Stimulated activated CD4-positive, alpha-beta T cell treated with anti-CD3 and anti-CD28 coated beads, Interleukin-12 subunit alpha, Interleukin-12 subunit beta, amount 100 ng/mL, for 4 hours (primary cell): ENCODE measurements at places on chromosomes 3 and 15.
A peak's percentile ranks its signal among the peaks of the same experiment; 100 is the strongest.

DNA sequence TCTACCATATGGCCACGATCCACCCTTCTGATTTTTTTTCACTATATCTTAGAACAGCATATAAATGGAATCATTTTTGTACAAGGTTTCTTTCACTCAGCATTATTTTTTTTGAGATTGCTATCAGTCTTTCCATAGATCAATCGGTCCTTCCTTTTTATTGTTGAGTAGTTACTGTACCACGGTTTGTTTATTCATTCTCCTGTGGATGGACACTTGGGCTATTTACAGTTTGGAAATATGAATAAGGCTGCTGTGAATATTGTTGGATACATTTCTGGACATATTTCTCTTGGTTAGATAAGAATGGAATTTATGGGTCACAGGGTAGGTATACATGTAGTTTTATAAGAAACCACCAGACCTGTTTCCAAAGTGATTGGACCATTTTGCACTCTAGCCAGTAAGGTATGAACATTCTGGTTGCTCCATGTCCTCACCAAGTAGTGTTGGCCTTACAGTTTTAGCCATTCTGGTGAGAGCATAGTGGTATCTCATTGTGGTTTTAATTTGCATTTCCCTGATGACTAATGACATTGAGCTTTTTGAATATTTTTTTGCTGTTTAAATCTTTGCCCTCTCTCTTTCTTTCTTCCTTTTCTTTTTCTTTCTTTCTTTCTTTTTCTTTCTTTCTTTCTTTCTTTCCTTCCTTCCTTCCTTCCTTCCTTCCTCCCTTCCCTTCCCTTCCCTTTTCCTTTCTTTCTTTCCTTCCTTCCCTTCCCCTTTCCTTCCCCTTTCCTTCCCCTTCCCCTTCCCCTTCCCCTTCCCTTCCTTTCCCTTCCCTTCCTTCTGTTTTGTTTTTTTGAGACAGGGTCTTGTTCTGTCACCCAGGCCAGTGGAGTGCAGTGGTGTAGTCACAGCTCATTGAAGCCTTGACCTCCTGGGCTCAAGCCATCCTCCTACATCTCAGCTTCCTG is 49.2 kb downstream of the LRRK1 start:
- no peak for DNase-seq

- DNase-seq = no peak
These were observed 378.6 kb downstream of the VPS13C start for GRCh38 chr15:61681676-61682075.

DNA sequence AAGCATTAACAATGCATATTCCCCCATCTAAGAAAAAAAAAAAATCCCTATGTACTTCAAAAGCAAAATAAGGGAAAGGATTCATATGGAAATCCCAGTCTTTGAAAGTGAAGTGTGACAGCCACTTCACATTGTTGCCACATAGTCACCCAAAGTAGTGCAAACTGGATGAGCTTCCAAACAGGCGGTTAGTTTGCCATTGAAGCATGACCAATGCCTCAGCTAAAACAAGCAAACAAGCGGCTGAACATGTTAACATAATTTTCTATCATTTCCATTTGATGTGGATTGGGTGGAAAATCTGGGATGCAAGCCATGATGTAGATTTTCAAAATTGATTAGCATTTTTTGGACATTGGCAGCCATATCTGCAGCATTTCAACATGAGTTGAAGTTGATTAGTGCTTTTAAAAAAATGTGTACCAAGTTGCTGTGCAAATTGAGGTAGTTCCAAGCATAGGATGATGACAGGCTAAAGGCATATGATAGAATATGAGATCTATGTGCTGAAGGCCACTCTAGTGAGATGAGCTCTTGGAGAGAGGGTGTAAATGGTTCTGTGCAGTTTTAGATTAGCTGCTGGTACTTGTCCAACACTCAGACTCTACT is 405.2 kb downstream of the NR2F2 start:
- DNase-seq = no peak

- DNase-seq = no peak
These were observed 57.6 kb upstream of the CMSS1 start for GRCh38 chr3:99760031-99760430.

- no peak for DNase-seq
These were observed 6.2 kb downstream of the TMEM39A start for GRCh38 chr3:119457246-119457645.

- DNase-seq = no peak
These were observed 86.5 kb upstream of the FAM98B start for GRCh38 chr15:38367476-38367875.

GRCh38 chr3:15768421-15769255 is 29.1 kb downstream of the ANKRD28 start:
- DNase-seq = no peak

GRCh38 chr3:60514866-60515265 is 736.4 kb downstream of the FHIT start:
- no peak for DNase-seq

- no peak for DNase-seq
These were observed 473.3 kb downstream of the CADM2 start for GRCh38 chr3:85432081-85432480.

DNA sequence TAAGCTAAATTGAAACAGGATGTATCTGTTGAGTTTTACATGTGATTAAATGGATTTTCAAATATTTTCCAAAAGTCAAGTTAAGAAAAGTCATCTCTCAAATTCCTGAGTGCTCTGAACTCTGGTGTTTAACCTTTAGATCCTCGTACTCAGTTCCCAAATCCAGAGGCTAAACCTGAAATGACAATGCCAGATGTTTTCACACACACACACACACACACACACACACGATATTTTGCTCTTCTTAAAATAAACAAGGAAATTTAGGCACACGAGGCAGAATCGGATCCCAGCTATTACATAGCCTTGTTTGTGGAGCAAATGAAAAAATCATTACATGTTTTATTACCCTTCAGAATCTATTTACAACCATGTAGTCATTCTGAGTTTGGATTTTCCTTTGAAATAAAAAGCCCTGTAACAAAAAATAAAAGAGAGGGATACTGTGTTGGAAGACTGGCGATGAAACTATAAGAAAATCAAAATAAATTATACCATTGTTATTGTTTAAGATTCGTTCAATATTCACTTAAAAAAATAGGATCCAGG is 20.6 kb upstream of the UBE2E1 start:
- no peak for DNase-seq

DNA sequence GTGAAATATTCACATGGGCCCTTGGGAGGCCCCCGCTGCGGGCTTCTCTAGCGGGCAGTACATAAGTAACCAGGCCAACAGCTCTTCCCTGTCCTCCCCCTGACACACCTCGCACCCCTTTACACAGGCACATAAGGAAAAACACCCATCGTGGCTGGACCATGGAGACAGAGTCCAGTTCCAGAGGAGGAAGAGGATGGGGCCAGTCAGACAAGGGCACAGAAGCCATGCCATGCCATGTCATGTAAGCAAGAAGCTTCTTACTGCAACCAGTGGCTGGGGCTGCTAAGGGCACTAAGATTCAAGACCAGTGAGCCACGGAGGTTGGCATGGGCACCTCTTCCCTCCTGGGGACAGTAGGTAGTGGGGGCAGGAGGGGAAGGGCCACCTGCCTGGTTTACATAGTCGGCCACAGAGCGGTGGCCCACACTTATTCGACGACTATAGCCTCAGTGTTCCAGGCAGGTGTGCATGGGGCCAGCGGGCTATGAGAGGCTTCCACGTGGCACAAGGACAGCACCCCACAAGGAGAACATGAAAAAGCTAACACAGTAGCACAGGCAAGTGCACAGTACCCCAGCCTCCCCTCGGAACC is 5.7 kb upstream of the CYP11A1 start:
- DNase-seq = no peak

GRCh38 chr15:92033314-92033713 is 179.8 kb downstream of the SLCO3A1 start:
- DNase-seq = no peak

DNA sequence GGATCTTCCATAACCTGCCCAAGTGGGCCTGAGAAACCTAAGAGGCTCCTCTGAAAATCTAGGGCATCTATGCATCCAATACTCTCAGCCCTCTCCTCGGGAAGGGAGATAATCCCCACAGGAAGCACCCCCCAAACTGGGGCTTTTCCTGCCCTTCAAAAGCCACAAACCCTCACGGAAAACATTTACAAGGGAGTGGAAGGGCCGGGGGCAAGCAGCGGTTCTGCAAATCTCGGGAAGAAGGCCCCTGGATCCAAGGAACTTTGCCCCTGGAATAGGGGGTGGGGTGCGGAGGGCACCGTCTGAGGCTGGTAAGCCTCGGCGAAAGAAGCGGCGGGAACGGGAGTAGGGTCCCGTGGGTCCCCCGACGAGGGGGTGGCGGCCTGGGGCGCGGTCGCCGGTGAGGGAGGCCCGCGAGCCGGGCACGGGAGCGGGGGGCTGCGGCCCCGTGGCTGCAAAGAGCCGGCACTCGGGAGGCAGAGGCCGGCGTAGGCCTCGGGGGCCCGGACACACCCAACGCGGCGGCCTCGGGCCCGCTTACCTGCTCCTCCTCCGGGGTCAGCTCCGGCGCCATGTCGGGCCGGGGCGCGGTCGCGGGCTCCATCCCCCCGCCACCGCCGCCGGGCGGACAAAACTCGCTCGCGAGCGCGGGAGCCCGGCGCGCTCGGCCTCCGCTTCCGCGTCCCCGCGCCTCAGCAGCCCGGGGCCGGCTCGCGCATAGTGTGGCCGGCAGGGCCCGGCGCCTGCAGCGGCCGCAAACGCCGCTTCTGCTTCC is 755 bp downstream of the PTPN9 start:
- peak; percentile 19 for DNase-seq

GRCh38 chr3:37527361-37527760 is 334.3 kb upstream of the CTDSPL start:
- no peak for DNase-seq

- no peak for DNase-seq
These were observed 33.3 kb upstream of the MEIS2 start for GRCh38 chr15:37133602-37134001.

DNA sequence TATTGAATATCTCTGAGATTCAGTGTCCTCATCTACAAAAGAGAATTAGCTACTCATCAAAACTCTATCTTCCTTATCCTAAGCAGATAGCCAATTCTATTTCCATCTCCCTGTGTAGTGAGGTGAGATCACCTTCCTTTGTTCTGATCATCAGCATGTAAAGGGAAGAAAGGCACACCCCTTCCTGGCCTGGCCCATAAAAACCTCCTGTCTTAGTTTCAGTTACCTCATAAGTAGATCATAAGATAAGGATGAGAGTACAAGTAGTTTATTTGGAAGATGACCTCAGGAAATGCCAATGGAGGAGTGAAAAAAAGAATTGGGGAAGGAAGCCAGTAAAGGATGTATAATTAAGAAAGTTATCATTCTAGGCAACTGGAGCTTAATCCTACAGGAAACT is 114.5 kb upstream of the GADL1 start:
- DNase-seq = no peak

DNA sequence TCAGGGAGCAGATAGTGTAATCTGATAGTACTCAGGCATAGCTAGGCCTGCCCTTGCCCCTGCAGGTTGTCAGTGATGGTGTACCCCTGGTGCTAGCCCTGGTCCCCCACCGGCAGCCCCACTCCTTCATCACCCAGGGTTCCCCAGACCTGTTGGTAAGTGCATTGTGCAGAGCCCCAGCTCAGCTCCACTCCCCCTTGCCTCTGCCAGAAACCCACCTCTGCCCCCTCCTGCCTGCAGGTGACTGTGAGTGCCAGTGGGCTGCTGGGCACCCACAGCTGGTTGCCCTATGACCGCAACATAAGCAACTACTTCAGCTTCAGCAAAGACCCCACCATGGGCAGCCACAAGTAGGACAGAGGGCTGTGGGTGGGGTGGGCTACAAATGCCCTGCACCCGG is 27.5 kb downstream of the NBEAL2 start:
- no peak for DNase-seq

GRCh38 chr3:40476478-40477470 is at the start of gene ZNF619:
Gene ZNF619, plus strand, starts transcription at chr3:40477122. Its CDS starts 858 bp downstream, at chr3:40477980.
- peak; percentile 44 for DNase-seq

- DNase-seq = no peak
These were observed 130.8 kb downstream of the MINAR1 start for GRCh38 chr15:79562899-79563298.

DNA sequence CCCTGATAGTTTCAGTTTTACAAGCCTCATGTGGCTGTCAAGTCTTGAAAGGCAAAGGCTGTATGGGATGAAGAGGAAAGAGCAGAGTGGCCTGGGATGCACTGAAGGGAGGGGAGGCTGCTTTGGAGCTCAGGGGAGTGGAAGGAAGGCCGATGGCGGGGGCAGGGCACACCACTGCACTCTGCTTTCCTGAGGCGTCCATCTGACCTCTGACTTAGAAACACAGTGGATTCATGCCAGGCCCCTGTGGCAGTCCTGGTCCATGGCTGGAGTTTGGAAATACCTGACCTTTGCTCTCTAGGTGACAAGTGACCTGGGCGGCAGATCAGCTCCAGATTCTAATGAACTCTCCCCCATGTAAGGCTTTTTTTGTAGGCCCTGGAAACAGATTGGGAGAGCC is 19.0 kb downstream of the FAH start:
- DNase-seq = no peak

- no peak for DNase-seq
These were observed 87.5 kb upstream of the SNRPA1 start for GRCh38 chr15:101382544-101382943.

GRCh38 chr3:9291821-9292410 is 42.5 kb upstream of the SRGAP3 start:
- no peak for DNase-seq
